MM.1S (cell line): ENCODE measurements at places on chromosomes 13 and 19.

DNA sequence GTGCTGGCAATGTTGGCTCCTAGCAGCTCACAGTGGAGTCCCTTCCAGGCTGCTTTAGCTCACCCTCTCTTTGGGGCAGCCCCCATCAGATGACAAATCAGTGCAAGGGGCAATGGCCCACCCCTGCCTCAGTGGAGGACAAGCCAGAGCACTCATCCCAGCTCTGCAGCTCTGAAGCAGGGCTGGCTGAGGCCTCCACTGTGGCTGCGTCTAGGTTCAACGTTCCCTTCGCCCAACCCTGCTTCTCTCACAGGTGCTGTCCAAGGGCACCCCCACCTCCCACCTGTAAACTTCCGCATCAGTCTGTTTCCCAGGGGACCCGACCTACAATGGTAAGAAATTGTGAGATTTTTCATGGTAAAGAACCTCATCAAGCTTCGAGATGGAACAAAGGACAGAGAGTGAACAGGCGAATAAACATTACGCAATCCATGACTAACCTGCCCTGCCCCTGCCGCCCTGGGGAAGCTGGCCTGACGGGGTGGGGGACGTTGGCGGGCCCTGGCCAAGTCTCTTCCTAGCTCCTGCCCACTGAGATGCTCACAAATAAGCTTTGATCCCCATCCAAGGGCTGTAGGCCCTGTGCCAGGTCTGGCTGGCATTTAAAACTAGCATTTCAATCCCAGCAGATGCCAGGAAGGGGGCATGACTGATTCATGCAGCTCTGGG, 40.5 kb downstream of the DZIP1 start:
- DNase-seq = no peak

DNA sequence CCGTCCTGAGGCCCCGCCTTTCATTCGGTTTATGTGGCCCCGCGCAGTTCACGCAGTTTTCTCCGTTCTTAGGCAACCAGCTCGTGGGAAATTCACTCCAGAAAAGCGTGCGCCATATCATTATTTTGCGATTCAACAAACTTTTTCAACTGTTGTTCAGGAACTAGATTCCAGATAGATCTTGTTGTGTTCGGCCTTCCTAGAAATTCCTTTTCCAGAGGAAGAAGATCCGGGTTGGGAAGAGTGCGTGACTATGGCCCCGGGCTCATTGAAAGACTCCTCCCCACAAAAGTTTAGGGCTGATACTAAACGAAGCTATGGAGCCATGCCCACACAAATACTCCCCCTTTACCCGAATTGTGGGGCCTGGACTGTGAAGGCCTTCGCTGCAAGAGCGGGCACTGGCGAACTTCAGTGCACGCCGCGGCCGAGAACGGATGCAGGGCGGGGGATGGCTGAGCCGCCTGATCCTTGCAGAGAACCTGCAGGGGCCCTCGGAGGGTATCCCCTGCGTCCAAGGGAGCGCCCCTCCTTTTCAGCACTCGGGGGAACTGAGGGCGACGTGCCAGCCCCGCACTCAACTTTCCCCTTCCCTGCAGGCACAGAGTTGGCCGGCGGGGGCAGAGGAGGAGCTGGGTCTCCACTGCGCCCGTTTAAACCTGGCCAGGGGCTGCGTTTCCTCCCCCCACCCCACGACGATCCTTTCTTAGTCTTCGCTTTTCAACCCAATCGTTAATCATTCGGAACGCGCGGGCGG, 904 bp upstream of the SOX1 start:
- DNase-seq = no peak

DNA sequence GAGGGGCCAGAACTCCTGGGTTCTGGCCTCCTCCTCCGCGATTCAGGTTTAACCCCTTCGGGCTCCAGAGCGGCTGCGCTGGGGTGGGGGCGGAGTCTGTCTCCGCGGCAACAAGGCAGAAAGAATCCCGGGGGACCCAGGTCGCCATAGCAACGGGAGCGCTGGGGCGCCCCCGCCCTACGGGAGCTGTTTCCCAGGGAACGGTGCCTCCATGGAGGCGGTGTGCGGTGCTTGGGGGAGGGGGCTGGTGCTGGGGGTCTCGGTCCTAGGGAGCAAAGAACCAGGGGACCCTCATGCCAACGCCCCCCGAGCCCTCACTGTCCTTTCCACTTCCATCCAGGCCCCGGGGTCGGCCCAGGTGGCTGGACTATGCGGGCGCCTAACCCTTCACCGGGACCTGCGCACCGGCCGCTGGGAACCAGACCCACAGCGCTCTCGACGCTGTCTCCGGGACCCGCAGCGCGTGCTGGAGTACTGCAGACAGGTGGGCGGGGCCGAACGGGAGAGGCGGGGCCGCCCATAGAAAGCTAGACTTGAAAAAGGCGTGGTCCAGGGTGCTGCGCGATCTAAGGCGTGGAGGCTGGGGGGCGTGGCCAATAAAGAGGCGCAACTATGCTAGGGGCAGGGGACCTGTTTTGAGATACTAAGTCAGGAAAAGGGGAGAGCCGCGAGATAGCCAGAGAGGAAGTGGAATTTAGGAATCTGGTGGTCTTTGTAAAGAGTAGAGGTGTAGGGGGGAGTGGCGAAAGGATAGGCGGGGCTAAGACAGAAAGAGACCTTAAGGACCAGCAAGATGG, 1.2 kb downstream of the APLP1 start:
- no peak for DNase-seq

DNA sequence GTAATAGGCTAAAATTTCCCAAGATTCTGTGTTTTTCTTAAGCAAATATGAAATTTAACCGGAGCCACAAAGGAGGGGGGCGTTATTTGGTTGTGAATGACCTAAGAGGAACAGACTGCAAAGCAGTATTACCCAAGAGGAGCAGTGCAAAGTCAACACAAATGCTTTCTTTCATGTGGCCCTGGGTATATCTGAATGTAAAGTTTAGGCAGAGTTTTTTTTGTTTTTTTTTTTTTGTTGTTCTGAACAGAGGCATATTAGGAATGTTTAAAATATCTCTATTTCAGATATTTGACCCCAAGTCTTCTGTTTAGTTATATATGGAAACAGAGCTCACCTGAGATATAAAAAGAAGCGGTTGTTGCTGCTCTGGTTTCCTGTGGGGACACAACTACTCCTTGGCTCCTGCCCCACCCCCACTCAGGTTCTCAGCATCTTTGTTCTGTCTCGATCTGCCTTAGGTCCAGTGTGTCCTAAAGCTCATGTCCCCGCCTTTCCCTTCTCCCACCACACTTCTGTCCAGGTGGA, 220.7 kb downstream of the RFC3 start:
- DNase-seq = peak; percentile 60

GRCh38 chr19:1266916-1267476, 2.1 kb upstream of the CIRBP start:
- DNase-seq = peak; percentile 77

DNA sequence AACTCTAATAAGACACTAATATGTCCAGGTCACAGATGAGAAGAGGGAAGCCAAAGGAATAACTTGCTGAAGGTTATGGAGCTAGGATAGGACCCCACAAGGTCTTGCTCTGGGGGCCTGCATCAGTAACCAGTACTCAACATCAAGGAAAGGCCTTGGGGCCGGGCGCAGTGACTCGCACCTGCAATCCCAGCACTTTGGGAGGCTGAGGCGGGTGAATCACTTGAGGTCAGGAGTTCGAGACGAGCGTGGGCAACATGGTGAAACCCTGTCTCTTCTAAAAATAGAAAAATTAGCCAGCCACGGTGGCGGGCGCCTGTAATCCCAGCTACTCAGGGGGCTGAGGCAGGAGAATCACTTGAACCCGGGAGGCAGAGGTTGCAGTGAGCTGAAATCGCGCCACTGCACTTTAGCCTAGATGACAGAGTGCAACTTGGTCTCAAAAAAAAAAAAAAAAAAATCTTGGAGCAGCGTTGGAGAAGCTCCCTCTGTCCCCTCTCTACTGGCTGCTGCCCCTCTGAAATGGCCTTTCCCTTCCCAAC, 1.8 kb downstream of the LONP1 start:
- no peak for DNase-seq

- DNase-seq = no peak
Observed at GRCh38 chr13:66992183-66992582, 238.0 kb downstream of the PCDH9 start.
